ENCODE measurements at places on chromosomes 7 and 10.

DNA sequence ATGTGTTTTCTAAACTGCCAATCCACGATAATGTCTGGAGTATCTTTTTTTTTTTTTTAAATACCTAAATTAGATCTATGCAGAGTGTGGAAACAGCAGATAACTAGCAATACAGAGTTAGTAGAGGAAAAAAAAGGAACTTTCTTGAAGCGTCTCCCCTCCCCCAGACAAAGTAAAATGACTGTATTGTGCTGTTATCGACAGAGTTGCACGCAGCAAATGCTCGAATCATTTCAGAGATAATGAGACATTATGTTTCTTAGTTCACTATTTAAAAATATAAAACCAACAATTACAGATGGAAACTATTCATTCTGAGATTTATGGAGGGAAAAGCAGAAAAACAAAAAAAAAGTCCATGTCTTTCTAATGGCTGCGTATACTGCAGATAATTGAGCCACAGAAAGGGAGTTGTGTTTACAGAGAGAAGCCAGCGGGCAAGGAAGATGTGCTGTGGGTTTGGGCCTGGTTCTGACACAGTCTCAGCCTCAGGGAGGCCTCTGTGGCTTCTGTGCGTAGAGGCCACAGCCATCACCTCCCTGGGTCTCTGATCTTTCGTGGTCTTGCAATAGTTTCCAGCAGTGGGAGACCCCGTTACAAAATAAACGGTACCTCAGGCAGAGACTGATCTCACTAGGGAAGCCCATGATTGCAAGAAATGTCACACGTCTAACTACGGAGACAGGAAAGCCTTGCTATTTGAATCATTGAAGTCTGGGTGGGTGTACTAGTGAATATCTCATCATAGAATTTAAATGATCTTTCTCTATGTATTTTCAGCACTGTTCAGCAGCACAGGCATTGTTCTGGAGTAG, 19.1 kb upstream of the KLF6 start:
- peak; percentile 44 for DNase-seq

- DNase-seq = no peak
Observed at GRCh38 chr7:49497471-49497870, 276.0 kb upstream of the VWC2 start.

DNA sequence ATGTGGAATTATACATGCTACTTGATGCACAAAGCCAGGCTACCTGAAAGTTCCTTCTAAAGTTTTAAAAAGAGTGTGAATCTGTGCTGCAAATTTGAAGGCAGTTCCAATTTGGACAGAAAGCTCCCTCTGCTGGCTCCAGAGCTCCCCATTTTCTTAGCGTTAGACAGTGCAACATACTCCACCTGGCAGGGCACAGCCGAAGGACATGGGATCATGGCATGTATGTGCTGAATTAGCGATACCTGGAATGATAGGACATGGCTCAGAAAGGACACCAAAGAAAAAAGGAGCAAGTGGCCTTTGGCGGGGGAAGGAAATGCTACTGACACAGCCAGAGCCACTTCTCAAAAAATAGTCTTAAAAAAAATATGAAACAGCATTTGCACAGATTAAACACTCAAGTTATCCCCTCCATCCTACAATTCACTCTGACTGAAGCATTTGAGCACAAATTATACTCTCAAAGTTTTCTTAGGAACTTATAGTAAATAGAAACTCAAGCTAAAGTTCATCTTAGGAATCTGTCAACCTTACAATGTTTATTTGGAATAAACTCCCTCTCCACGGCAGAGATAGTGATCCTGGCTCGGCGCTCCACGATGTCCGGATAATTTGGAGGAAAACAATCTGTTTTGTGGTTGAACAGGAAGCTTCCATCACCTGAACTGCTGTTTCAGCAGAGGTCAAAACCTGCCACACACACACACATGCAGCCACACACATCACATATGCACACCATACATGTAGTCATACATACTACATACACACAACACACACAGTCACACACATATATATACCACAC, 80.0 kb downstream of the C7orf25 start:
- DNase-seq = no peak

DNA sequence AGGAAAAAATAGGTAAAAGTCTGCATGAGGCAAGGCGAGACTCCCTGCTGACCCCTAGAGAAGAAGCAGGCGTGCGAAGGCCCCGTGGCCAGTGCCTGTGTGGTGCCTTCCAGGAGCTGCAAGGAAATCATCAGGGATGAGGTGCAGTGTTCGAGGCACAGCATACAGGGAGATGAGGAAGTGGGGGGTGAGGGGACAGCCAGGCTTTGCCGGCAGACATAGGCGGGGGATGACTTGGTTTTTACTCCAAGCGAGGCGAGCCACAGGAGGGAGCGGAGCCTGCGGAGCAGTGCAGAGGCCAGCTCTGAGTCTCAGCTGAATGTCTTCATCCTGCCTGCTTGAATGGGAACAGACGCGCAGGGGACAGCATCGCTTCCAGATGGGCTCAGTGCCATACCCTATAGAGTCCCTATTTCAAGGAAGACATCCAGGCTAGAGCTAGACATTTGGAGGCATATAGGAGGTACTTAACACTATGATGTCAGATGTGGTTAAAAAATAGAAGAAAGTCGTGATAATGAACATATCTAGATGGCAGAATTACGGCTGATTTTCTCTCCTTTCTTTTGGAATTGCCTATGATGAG, 49.5 kb downstream of the TCERG1L start:
- DNase-seq = no peak

GRCh38 chr7:9835199-9835598, 1138.5 kb upstream of the PHF14 start:
- no peak for DNase-seq

DNA sequence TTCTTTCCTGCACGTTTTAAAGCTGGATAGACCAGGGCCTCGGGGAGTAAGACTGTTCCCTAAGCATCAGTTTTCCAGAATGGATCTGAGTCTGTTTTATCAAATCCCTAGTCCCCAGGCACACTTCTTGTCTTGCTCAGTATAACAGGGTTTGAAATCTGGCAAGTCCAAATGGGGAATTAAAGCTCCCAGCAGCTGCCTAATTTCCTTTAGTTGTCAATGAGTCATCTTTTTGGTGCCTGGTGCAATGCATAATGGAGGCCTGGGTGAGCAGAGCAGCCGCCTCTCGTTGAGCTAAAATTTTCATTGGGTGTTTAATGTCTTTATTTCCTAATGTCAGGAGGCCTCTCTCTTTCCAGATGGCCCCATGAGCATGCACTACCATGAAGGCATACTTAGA, 87.9 kb downstream of the STRA8 start:
- no peak for DNase-seq

- DNase-seq = no peak
Observed at GRCh38 chr10:59372543-59372942, 10.2 kb upstream of the FAM13C start.

DNA sequence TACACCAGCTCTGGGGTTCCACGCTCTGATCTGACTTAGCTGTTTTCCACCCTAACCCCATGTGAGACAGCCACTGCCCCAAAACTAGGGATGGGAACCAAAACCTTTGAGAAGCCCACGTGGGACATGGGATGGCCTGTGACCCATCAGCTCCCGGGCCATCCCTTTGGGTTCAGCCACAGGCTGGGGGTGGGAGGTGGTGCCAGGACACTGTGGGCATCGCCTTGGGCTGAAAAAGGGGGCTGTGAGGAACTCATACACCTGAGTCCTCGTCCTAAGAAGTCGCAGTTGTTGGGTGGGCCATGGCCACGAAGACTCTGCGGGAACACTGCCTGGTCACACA, 379.1 kb downstream of the DNAJB6 start:
- no peak for DNase-seq

GRCh38 chr10:119691726-119692125, 34.1 kb upstream of the INPP5F start:
- DNase-seq = no peak

DNA sequence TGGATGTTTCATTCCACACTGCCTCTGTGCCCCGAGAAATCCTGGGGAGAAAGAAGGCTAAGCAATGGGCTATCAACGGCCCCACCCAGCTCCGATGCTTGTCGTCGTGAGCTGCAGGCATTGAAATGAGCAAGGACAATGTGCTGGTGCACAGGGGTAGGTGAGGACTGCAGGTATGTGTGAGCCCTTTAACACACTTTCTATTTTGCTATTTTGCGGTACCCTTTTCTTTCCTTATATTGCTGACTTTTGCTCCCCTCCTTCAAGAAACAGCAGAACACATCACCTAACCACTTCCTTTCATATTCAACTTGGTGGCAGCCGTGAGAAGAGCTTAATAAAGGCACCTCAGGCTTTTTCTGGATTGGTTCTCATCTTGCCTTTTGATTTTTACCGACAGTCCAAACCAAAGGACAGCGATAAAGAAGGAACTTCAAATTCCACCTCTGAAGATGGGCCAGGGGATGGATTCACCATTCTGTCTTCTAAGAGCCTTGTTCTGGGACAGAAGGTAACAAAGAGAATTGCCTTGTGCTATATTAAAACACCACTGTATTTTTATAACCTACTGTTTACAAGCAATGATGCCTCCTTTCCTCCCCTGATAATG, 39.2 kb downstream of the AIFM2 start:
- DNase-seq = no peak

- peak; percentile 44 for DNase-seq
Observed at GRCh38 chr7:151059367-151060112, at the start of gene SLC4A2. SLC4A2 (plus strand) TSS chr7:151059589; CDS start chr7:151061988, 2,399 bp downstream.

- no peak for DNase-seq
Observed at GRCh38 chr10:131477457-131478121, 166.1 kb upstream of the TCERG1L start.

DNA sequence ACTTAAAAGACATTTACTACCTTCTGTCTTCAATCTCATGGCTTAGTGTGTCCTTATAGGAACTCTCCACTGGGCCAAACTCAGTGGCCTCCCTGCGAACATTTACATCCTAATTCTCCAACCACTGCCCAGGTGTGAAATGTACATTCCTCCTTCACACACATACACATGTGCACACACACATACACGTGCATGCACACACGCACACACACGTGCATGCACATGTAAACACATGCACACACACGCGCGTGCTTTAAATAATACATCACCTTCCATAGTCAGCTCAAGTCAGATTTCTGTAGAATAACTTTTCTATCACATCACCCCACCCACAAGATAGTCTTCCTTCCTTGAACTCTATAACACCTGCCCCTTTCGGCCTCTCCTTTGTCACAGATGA, 216.5 kb downstream of the TMEM178B start:
- DNase-seq = no peak

- no peak for DNase-seq
Observed at GRCh38 chr7:109449760-109450159, 880.1 kb downstream of the DNAJB9 start.

GRCh38 chr10:113891476-113891875, 37.0 kb downstream of the NHLRC2 start:
- no peak for DNase-seq

- no peak for DNase-seq
Observed at GRCh38 chr10:71513936-71514335, 117.2 kb downstream of the CDH23 start.

DNA sequence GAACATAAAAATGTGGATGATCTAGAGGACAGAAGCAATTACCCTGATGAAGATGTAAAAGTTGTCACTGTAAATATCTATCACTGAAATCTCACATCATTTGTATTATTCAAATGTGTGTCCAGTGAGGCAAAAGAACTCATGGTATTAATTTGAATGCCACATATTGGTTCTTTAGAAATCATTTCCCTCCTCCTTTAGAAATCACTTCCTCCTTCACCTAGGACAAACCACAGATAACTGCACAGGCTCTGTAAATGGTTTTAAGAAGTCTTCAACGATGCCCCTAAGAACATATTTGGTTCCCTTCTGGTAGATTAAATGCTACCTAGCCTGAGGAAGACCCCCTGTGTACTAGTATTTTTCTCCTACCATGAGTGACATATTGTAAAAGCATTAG, 33.1 kb upstream of the ZNF518A start:
- DNase-seq = peak; percentile 7

DNA sequence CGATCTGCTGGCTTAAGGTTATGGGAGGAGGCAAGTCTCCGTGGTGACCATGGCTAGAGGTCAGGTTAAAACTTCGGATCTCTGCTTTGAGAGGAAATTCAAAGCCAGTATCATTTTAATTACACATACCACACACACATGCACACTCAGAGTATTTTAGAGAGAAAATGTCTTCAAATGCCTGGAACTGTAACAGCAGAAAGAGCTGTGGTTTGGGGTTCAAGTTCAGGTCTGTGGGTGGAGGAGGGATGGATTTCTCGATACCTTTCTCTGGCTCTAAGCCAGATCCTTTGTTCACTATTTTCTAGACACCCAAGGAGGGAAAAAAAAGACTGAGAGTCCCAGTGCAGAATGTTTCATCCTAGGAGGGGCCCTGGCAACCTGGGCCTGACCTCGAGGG, 32.5 kb downstream of the ARL3 start:
- DNase-seq = no peak

DNA sequence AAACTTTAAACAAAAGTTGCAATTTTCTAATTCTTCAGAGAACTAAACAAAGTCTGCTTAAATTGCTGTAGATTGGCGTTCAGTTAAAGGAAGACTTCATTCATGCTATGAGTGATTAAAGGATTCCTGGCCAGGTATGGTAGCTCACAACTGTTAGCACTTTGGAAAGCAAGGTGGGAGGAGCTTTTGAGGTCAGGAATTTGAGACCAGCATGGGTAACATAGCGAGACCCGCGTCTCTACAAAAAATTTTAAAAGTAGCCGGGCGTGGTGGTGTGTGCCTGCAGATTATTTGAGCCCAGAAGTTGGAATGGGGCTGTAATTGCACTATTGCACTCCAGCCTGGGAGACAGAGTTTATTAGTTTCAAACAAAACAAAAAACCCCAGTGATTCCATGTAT, 13.5 kb upstream of the SCRN1 start:
- no peak for DNase-seq

- DNase-seq = no peak
Observed at GRCh38 chr10:118342638-118343020, 505 bp upstream of the FAM204A start.

DNA sequence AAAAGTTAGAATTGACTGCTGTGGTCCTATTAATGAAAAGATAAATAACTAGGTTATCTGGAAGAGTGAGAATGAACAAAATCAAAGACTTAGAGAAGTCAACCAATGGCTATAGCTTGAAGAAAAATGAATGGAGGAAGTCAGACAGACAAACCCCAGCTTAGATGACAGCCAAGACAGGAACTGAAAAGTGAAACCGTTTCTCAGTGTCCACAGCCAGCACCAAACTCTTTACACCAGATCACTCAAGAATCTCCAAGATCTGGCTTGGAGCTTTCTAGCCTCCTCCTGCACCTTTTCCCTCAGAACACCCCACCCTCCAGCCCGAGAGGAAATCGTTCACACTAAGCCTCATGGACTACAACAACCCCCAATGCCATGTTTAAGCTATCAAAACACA, 167.0 kb downstream of the SFMBT2 start:
- DNase-seq = no peak

- no peak for DNase-seq
Observed at GRCh38 chr7:52233248-52233647, 802.2 kb upstream of the POM121L12 start.

GRCh38 chr7:37201003-37201875, 247.4 kb downstream of the ELMO1 start:
- DNase-seq = peak; percentile 64

- no peak for DNase-seq
Observed at GRCh38 chr10:43350156-43350555, 21.3 kb upstream of the FXYD4 start.
